ENCODE measurements at places on chromosomes 3 and 15.

- no peak for DNase-seq
Measured at GRCh38 chr15:79365765-79366164, 54.9 kb downstream of the TMED3 start.

DNA sequence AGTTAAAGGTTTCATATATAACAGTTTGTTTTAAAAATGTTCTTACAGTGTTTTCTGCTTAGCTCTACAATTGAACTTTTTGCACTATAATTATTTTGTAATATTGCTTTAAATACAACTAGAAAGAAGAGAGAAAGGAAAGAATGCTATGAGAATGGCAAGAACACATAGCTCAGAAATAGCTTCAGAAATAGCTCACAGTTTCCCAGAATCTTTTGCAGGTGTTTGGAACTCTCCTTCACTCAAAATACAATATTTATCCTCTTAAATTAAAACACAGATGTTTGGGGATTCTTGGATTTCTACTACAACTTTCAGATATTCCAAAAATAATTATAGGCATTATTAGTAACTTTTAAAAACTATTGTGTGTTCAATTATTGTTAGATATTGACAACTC, 658.0 kb upstream of the DPPA4 start:
- no peak for DNase-seq

- no peak for DNase-seq
Measured at GRCh38 chr3:48428572-48429316, 1.1 kb downstream of the PLXNB1 start.

DNA sequence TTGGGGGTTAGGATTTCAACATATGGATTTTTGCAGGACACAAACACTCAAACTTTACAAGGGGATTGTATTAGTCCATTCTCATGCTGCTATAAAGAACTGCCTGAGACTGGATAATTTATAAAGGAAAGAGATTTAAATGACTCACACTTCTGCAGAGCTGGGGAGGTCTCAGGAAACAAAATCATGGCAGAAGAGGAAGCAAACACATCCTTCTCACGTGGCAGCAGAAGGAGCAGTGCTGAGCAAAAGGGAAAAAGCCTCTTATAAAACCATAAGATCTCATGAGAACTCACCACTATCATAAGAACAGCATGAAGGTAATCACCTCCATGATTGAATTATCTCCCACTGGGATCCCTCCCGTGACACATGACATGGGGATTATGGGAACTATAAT, 1183.1 kb downstream of the ZPLD1 start:
- no peak for DNase-seq

GRCh38 chr15:77603611-77604336, 28.9 kb downstream of the LINGO1 start:
- no peak for DNase-seq

- no peak for DNase-seq
Measured at GRCh38 chr3:103899328-103899727, 1464.5 kb downstream of the ZPLD1 start.

DNA sequence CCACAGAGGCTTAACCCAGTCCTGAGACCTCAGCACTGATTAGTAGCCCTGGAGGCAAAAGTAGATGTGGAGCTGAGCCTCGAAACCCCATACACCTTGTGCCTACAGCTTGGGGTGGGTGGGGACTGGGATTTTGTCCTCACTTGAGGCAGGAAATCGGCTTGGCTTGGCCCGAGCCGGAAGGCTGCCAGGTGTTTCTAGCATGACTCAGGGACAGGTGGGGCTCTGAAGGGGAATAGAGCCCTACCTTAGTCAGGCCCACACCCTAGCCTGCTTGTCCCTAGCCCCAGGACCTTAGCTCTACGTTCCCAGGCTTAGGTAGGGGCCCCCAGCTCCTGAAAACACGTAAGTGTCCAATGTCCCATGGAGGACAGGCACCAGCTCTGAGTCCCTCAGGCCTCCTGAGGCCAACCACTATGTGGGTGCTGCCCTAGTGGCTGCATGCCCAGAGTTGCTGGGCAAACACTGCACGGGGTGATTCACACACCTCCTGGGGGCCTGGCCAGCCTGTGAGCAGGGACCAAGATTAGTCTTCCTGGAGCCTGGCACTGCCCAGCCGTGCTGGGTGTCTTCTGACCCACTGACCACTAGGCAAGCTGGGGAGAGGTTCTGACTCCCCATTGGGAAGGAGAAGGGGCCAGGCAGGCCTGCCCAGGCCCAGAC, 3.1 kb downstream of the MST1R start:
- DNase-seq, result no peak

GRCh38 chr15:48550822-48551525, 94.5 kb downstream of the FBN1 start:
- DNase-seq, result no peak

DNA sequence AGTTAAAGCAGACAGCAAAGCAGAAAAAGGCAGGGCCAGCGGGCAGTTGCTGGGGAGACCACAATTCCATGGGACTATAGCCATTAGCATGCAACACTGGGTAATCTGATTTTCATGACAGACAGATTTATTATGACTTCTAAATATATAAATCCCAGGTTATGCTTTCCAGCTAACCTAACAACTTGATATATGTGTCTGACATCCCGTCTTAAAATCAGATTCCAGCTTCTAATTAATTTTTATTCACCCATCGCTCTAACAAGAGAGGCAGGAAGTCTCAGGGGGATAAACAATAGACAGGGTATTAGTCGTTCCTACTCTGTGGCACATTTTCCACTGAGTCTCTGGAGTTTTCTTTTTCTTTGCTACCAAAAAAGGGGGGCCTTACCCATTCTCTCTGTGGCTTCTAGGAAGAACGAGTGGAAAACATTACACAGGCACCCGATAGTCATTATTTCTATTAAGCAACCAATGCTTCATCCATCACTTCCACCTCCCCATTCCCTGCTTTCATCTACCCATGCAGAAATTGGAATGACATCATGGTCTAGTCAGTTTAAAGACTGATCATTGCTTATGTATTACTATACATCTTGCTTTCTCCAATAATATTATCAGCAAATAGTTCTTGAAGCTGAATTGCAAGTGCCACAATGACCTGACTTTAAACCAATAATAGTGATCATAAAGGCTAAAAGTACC, 173.1 kb downstream of the FHIT start:
- DNase-seq, result no peak

GRCh38 chr3:124791142-124791541, 60.9 kb downstream of the UMPS start:
- DNase-seq, result no peak

- DNase-seq, result no peak
Measured at GRCh38 chr3:29286478-29287240, 5.8 kb downstream of the RBMS3 start.

DNA sequence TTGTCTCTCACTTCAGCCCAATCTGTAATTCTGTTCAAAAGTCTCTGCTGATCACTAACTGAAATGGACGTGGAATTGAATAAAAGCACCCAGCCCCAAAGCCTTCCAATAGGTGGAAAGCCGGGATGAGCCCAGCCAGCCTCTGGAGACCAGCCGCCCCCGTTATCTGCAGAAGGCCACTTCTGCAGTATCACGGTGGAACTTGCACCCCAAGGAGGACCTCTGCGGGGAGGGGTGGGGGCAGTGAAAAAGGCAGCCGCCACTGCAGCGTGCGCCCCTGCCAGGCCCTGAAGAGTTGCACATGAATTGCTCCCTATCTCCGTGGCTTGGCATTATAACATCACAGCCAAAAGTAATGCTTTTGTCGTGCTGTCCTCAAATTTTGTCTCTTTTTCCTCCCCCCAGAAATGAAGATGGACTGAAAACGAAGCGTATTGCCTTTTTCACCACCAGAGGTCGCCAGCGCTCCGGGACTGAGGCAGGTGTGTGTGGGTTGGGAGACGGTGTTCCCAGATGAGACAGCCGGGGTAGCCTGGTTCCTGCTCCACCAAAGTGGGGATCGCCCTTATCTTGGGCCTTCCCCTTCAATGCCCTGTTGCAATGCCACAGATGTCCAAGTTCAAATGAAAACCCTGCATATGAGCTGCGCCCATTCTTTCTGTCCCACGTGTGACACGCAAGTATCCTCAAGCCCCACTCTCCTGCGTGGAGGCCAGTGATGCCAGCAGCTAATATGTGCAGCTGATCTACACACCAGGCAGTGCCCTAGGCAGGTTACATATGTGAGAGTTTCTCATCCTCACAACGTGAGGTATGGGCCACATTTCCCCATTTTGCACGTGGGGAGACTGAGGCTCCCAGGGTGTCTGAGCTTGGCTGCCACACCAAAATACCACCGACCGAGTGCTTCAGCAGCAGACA, 96.0 kb downstream of the LRRK1 start:
- peak; percentile 68 for DNase-seq

GRCh38 chr3:53234130-53234840, 21.5 kb downstream of the TKT start:
- DNase-seq, result no peak

GRCh38 chr3:5463991-5464390, 276.5 kb downstream of the EDEM1 start:
- DNase-seq, result no peak

- no peak for DNase-seq
Measured at GRCh38 chr3:86801066-86801465, 189.9 kb downstream of the VGLL3 start.

All from activated CD8-positive, alpha-beta memory T cell treated with anti-CD3 and anti-CD28 coated beads, Interleukin-2, amount 50 U/mL, for 4 hours (primary cell).